Fibroblast of mammary gland (primary cell): ENCODE measurements at places on chromosomes 16 and 17.

GRCh38 chr16:24999856-25000461, 15.2 kb downstream of the ARHGAP17 start:
- peak; percentile 68 for DNase-seq

DNA sequence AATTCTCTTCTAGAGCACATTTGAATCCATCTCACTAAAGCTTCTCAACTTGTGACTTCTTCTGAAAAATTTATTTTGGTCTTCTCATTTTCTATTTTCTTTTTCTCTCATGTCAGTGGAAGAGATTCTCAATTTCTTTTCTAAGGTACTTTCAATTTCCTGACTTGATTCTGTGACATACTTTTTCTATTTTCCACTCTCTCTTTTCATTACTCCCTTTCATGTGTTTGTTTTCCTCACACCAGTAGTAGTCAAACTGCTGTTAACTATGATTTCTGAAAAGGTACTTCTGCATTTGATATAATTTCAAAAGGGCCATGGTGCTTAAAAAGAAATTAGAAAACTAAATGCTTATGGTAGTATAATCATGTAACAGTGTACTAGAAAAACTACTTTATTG, 41.9 kb downstream of the NFAT5 start:
- DNase-seq: no peak

GRCh38 chr17:44287651-44288050, 19.7 kb upstream of the SLC4A1 start:
- DNase-seq: no peak

DNA sequence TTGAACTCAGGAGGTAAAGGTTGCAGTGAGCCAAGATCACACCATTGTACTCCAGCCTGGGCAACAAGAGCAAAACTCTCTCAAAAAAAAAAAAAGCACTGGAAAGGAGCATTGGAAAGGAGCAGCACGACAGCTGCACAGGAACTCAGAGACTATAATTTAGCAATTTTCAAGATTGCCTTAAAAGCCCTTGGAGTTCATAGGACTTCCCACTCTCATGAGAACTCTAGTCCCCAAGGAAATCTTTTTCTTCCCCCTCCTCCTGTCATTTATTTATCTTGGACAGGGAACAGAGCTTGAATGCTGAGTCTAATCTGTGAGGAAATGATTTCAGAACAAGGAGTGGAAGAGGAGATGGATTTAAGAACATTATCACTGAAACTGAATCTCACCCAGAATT, 69.0 kb downstream of the PLXDC1 start:
- DNase-seq: peak; percentile 86

- DNase-seq: no peak
These were observed 2.1 kb downstream of the NHERF1 start for GRCh38 chr17:74750327-74751069.

- no peak for DNase-seq
These were observed 27.6 kb upstream of the KPNB1 start for GRCh38 chr17:47622180-47622549.

DNA sequence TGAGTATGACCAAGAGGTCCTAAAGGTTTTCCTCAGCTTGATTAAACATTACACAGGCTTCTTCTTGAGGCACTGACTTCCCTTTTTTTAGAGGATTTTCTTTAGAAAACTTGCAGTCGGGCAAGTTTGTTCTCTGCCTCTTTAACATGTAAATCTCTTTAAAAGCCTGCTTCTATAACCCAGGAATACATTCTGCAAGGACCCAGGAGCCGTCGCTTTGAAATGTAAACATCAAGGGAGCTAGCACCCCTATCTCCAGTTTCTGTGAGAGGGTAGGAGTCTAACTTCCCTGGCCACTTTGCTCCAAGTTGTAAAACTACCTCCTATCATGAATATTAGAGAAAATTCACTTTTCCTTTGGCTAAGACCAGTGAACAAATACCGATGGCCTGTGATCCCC, 201.5 kb upstream of the CPHXL start:
- no peak for DNase-seq

GRCh38 chr17:32142857-32143526, 690 bp downstream of the RHOT1 start:
- DNase-seq: peak; percentile 63

GRCh38 chr16:24511174-24511573, 28.2 kb upstream of the RBBP6 start:
- no peak for DNase-seq

DNA sequence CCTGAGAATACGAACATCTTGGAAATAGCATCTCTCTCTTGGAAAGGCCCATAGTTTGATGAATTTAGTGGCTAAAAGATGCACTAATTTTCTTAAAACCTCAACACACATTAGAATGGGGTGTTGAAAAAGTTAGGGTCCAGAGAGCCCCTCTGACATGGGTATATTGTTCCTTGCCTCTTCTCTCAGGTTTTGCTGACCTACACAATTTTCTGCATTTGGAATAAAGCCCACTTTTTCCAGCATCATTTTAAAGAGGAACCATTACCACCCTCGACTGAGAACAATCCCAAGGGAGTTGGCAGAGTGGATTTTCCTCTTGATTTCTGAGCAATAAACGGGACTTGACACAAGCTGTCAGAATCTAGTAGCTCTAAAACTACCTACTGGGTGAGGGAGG, 156.1 kb downstream of the PMP22 start:
- DNase-seq: no peak

DNA sequence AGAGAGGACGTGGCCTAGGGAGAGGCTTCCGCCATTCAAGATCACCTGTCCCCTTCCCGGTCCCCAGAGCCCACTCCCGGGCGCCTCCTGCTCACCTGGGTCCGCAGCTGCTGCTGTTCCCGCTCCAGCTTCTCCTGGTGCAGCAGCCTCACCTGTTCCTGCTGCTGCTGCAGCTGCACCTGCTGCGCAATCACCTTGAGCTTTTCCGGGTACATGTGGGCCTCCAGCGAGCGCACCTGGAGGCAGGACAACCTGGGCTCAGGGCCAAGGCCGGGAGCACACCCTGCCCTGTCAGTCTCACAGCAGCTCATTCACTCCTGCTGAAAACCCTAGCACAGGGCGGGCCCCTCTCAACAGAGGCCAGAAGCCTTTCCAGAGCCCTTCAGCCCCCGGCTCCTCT, 12.5 kb downstream of the TFAP4 start:
- DNase-seq: no peak

DNA sequence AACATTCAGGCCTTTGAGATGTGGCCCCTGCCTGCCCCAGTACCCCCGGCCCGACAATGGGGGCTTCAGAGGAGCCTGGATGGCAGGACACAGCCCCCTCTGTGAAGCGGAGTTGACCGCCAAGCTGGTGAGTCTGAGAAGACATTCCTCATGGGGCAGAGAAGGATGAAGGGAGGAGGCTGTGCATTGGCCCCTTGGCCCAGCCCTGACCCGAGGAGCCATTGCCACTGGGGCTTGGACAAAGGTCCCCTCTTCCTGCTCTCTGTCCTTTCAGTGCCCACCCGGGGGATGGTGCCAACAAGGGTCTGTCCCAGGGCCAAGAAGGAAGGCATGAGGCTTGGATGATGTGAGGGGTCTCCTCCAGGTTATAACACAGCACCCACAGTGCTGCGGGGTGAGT, 30.9 kb upstream of the PHB1 start:
- no peak for DNase-seq

DNA sequence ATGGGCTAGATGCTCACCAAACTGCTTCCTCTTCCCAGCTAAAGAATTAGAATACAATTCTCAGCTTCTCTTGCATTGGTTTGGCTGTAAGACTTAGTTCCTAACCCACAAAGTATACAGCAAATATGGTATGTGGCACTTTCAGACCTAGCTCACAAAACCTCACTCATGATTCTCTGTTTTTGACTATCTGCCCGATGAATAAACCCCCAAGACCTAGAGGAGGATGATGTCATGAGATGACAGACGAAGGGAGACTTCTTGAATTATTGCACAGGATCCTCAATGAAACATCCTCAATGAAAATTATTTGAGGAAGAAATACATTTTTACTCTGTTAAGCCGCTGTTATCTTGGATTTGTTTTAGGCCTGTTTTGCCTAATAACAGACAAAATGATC, 14.3 kb downstream of the CNOT1 start:
- peak; percentile 86 for DNase-seq

DNA sequence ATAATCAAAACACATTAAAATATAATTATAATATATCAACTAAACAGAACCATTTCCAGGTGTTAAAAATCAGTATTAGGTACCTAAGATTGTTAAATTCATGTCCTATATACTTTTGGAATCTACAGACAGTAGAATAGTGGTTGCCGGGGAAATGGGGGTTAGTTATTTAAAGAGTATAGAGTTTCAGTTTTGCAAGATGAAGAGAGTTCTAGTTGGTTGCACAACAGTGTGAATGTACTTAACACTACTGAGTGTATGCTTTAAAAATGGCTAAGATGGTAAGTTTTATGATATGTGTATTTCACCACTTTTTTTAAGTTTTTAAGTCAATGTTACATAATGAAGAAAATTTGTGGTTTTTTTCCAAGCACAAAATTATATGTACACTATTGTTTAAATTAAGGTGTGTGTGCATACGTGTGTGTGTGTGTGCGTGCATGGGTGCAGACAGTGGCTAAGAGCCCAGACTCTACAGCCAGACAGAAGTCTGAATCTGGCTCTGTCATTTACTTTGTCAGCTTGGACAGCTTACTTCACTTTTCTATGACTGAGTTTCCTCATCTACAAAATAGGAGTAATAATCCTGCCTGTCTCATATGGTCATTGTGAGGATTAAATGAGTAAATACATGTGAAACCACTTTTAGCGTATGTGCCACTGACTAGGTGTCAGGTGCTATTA, 25.3 kb upstream of the PHAF1 start:
- DNase-seq: no peak

DNA sequence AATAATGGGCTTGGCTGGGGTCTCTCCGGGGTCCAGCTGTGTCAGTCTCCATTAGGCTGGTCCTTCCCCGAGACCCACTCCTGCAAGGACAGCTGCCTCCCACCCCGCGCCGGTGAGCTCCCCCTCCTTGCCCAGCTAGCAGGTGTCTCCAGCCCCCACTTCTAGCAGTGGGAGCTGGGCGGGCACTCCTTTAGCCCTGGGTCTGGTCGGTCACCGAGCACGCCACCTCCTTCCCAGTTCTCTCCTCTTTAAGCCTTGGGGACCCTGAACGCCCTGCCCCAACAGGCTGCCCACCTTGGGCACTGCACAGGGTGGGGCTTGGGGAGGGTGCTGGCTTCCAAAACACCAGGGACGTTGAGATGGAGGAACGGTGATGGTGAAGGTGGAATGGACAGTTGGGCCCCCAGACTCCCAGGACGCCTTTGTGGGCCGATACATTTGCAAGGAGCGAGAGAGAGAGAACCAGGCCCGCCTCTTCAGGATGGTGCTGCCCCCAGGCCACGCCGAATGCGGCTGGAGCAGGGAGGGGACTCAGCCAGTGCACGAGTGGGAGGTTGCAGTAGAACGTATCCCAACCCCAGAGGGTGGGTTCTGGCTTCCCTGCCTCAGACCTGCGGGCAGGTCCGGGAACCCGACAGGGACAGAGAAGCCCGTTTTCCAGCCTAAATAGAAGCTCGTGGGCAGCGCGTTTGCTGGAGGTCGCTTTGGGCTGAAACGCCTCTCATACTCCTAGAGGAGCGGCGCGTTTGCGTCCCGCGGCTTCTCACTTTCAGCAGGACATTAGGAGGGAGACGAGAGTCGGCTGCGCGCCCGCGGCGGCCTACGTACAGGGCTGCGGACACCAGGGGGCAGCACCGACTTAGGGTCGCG, 10.7 kb downstream of the TBX2 start:
- peak; percentile 84 for DNase-seq

DNA sequence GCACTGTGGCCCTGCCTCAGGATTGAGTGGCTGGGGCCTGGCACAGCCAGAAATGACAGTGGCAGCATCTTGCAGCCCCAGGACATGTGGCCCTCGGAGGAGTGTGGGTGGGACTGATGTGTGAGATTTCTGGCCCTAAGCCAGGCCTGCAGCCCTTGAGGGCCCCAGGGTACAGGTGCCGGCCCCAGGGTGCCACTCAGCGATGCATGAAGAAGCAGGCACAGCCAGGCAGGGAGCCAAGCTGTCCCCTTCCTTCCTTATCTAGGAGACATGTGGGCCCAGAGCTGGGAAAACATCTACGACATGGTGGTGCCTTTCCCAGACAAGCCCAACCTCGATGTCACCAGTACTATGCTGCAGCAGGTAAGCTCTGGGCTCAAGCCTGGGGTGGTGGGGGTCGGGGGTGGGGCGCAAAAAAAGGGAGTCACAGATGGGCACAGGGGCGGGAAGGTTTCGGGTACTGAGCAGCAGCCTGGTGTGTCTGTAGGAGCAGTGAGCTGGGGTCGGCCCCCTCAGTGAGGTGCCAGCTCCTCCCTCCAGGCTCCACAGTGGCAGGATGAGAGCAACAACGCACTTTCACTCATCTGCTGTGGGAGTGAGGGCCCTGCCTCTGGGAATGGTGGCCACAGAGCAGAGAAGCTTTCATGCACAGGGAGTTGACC, 4.1 kb downstream of the ACE start:
- no peak for DNase-seq

DNA sequence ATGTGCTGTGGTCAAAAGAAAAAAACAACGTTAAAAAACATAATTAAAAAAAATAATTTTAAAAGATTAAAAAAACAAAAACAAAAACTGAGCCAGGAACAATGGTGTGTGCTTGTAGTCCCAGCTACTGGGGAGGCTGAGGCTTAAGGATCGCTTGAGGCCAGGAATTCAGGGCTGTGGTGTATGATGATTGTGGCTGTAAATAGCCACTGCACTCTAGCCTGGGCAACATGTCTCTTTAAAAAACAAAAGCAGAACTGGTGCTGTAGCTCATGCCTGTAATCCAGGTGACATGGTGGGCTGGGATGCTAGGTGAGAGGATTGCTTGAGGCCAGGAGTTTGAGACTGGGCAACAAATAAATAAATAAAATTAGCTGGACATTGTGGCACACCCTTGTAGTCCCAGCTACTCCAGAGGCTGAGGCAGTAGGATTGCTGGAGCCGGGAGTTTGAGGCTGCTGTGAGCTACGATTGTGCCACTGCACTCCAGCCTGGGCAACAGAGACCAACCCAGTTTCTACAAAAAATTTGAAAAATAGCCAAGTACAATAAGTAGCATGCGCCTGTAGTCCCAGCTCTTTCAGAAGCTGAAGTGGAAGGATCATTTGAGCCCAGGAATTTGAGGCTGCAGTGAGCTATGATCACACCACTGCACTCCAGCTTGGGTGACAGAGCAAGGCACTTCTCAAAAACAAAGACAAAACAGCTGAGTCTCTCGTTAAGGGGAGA, 43.6 kb downstream of the NFATC3 start:
- no peak for DNase-seq

GRCh38 chr17:10976401-10976800, 138.5 kb upstream of the PIRT start:
- no peak for DNase-seq

- no peak for DNase-seq
These were observed 9.9 kb downstream of the FOXJ1 start for GRCh38 chr17:76131051-76131691.

DNA sequence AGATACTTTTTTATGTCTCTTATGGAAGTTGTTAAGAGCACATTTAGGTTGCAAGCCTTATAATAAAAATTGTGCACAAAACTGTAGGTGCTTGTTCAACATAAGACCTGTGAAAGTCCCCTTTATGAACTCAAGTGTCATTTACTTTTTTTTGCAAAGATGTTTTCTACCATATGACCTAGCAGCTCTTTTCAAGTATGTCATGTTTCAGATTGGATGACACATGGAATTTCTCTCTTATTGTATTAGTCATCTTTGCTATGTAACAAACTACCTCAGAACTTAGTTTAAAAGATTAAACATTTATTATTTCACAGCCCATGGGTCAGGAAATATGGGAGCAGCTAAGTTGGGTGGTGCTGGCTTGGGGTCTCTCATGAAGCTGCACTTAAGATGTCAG, 57.9 kb downstream of the PHKB start:
- peak; percentile 46 for DNase-seq

- DNase-seq: peak; percentile 71
These were observed 5.0 kb downstream of the SEC14L1 start for GRCh38 chr17:77145612-77146245.
